ENCODE measurements at places on chromosomes 7 and 10.

DNA sequence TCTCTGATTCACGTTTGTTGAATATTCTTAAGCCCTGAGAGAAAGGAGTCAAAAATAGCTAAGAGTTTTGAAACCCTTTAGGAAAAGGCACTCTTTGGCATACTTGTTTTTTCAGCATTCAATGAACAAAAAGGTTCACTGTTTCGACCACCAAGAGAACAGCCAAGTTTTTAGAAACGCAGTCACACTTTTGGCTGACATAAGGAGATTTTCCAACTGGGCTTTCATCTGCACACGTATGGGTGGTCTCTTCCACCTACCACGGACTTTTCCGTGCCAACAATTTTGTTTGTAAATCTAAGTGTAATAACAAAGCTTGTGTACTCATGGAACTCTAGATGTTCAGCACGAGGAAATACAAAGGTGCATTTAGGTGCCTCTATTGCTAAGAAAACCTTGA is 270.3 kb downstream of the WDR11 start:
- DNase-seq: no peak

DNA sequence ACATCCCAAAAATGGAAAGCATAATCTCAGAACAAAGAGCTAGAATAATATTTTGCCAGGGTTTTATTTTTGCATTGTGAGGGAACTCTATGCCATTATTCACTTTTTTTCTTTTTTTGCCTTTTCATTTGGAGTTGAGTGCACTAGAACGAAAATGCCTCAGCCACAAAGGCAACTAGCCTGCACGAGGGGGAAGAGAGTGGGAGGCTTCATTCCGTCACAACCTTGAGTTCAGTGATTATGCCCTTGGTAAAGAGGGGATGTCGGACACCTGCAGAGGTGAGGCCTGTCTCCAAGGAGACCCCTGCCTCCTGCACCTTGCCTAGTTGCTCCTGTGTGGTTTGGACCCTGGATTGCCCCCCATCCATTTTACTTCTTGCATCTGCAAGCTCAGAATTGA is 232.7 kb downstream of the TEX36 start:
- DNase-seq: no peak

- no peak for DNase-seq
Observed at GRCh38 chr10:27743877-27744801, 1.5 kb downstream of the MKX start.

GRCh38 chr10:26809973-26810372 is 50.8 kb downstream of the ABI1 start:
- DNase-seq: no peak

DNA sequence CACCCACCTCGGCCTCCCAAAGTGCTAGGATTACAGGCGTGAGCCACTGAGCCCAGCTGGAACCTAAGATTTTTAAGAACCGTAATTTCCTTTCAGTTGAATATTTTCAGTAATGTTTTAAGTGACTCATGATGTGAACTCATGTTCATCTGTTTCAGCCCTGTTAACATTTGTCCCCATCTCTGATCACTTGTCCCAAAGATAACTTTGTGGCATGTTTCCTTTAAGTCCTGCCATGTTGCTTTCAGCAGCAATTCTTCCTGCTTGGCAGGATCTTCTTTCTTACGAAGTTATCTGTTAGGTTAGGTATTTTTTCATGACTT is 19.3 kb downstream of the ZRANB1 start:
- DNase-seq: no peak

GRCh38 chr10:33337326-33337957 is 3.0 kb upstream of the NRP1 start:
- DNase-seq: no peak

DNA sequence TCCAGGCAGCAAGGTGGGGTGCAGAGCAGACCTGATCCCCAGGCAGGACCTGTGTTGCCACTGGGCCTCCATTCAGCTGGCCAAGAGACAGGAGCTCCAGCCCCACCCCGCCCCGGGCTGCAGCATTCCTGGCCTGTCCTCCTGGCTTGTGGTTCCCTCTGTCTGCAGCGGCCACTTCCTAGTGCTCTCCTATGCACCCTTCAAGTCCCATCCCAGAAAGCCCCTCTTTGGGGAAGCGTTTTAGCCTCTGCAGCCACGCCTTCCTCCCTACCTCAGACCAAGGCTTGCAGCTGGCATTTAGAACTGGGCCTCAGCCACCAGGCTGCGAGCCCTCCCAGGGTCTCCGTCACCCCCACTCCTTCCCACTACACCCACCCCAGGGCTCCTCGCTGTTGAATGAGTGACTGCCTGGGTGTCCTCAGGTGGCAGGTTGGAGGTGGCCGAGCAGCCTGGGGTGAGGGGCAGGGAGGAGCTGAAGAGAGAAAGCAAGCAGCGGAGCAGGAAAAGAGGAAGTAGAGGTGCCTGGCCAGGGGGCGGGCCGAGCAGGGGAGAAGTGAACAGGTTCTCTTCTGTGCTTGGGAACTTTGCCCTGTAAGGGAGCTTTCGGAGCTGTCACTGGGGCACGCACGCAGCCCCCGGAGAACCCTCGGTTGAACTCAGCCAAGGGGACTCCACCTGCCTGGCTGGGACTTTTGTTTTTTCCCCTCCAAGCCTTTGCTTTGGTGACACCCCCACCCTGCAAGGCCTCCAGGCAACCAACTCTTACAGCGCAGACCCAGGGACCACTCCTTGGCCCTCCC is 109.1 kb upstream of the TNRC18 start:
- peak; percentile 59 for DNase-seq
